Activated CD8-positive, alpha-beta memory T cell treated with anti-CD3 and anti-CD28 coated beads for 1 hour (primary cell): ENCODE measurements at places on chromosomes 13 and 19.

GRCh38 chr13:23086968-23087623 is 93.7 kb upstream of the SGCG start:
- DNase-seq, result no peak

- no peak for DNase-seq
These were observed 55.9 kb upstream of the SERP2 start for GRCh38 chr13:44317752-44318151.

DNA sequence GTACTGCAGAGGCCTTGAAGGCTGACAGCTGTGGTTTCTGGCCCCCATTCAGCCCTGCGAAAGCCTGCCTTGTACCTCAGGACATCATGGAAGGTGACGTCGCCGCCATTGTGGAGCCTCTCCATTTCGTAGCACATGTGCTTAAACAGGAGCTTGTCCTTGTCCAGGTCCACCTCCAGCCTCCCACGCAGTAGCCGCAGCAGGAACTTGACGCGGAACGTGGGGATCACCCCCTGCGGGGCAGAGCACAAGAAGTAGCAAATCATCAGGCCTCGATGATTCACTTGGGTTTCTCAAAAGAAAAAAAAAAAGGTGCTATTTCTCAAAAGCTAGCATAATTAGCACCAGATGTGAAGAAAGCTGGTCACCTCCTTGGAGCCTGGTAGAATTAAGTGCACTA is 351.0 kb downstream of the NALCN start:
- no peak for DNase-seq

- DNase-seq, result no peak
These were observed 153.9 kb downstream of the DACH1 start for GRCh38 chr13:71712988-71713653.

DNA sequence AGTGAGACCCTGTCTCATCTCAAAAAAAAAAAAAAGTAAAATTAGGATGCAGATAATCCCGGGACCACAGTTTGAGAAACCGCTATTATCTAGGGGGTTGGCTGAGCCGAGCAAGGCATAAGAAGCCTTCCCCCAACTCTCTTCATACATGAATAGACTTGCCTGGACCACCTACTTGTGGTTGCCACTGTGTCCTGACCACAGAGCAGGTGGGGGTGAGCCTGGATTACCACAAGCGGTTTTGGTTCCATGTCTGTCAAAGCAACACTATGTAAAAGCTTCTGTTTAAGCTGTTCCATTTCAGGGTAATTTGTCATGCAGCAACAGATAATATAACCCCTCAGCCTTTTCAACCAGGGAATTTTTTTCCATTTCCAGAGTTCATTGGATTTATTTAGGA is 3.3 kb upstream of the NAPA start:
- no peak for DNase-seq

DNA sequence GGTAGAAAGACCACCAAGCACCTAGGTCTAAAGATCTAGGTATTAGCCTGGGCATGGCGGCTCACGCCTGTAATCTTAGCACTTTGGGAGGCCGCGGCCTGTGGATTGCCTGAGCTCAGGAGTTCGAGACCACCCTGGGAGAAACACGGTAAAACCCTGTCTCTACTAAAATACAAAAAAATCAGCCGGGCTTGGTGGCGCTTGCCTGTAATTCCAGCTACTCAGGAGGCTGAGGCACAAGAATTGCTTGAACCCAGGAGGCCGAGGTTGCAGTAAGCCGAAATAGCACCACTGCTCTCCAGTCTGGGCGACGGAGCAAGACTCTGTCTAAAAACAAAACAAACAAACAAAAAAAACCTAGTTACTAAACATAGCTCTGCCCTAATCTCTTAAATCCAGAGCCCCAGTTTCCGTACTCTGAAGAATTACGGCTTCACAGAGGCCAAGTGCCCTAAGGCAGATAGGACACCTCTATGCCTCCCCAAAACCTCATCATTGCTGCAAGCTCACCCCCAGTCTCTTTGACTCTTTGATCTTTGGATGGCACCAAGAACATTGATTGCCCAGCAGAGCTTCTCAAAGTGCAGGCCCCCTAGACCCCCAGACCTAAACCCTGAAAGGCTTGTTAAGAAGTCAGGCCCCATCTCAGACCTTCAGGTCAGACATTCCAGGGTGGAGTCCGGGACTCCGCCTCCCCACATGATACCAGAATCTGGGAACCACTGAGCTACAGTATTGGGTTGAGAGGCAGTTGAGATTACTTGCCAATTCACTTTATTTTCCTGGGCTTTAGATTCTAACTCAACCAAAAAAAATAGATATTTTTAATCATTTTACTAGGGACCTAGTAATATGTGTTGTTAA is 2.8 kb downstream of the COL4A2 start:
- no peak for DNase-seq

DNA sequence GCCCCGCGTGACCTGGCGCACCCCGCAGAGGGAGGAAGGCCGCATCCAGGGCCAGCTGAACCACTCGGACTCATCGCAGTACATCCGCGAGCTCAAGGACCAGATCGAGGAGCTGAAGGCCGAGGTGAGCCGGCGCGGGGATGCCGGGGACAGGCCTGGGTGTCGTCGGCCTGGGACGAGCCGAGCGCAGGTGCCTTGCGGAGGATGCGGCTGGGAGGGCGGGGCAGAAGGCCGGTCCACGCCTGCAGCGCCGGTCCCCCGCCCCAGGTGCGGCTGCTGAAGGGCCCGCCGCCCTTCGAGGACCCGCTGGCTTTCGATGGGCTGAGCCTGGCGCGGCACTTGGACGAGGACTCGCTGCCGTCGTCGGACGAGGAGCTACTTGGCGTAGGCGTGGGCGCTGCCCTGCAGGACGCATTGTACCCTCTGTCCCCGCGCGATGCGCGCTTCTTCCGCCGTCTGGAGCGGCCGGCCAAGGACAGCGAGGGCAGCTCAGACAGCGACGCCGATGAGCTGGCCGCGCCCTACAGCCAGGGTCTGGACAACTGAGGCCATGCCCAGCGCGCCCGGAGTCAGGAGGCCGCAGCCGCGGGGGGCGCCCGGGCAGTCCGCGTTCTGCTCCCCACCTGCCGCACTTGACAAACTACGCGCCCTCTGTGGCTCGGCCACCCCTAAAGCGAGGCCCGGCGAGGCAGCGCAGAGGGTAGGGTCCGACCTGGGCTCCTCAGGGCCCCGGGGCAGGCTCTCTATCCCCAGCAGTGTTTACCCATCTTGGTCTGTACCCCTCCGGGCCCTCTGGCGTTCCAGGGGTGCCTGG is 10.8 kb downstream of the PRR36 start:
- DNase-seq, result no peak

GRCh38 chr13:99027661-99028425 is 50.0 kb upstream of the DOCK9 start:
- DNase-seq, result no peak

GRCh38 chr19:49497047-49497788 is 984 bp downstream of the RPS11 start:
- DNase-seq, result peak; percentile 57

- DNase-seq, result no peak
These were observed 11.2 kb downstream of the CCDC97 start for GRCh38 chr19:41321204-41321599.

- no peak for DNase-seq
These were observed 5.6 kb upstream of the CLDN10 start for GRCh38 chr13:95546919-95547318.

GRCh38 chr13:24276306-24276705 is 33.1 kb upstream of the C1QTNF9 start:
- DNase-seq, result no peak

- DNase-seq, result no peak
These were observed 182.1 kb downstream of the POSTN start for GRCh38 chr13:37416291-37417059.

GRCh38 chr13:81874681-81875661 is 1534.0 kb upstream of the SPRY2 start:
- DNase-seq, result no peak

DNA sequence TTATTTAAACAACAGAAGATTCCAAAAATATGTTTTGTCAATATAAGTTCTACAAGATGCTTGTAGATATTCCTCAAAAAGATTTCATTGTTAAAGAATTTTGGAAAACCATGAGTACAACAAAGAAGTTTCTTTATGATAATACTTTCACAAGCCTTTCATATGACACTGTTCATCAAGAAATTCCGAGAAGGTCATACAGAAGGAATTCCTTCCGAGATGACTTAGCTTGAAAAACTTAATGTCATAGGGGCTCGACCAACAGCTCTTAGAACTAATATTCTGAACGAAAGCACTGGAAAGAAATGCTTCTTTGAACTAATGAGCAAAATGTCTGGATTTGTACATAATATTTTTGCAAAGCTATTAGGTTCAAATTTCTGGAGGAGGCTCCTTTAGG is 403.4 kb downstream of the KLF5 start:
- DNase-seq, result no peak

DNA sequence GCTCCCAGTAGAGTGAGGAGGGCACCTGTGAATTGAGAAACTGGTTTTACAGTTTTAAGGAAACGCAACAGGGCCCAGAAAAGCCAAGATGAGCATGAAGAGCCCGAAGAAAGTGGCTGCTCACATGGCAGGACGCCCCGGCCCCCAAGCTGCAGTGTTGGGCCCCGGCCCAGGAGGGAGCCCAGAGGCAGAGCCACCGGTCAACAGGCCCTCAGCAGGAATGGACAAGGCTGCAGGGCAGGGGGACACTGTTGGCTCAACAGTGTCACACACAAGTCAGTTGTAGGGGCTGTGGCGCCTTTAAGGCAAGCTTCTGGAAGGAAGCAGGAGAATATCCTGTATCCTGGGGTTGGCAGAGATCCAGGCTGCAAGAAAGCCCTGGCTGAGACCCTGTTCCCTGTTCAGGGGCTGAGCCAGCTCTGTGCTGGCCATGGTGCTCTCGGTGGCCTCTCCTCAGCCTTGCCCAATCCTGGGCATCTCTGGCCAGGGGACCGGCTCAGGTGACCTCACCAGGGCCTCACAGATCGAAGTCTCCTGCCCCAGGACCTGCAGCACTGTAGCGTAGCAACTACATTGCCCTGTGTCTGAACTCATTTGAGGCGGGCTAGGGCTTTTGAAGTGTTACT is 28.0 kb downstream of the UPF1 start:
- DNase-seq, result no peak

DNA sequence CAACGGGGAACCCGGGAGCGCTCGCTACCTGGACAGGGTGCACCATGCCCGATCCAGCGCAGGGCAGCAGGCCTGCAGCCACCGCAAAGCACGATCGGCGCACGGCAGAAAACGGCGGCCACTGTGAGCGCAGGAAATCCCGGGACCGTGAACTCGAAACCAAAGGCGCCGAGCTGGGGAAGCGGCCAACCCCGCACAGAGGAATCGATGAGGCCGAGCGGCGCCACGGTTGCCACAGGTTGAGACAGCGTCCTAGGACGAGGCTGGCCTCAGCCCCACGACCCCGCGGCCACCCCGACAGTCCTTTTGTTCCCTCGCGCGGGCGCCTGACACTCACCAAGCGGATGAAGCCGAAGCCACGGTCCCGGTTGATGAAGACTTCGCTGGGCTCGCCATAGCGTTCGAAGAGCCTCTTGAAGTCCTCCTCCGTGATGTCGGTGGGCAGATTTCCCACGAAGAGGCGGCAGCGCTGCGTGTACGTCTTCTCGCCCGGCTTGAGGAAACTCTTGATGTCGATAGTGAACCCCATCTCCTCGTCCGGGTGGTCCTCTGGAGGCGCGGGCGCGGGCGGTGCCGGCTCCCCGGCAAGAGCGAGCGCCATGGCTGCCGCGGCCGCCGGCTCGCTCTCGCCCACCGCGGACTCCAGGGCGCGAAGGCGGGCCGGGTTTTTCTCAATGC is 557 bp downstream of the PSPC1 start:
- no peak for DNase-seq

- DNase-seq, result no peak
These were observed 3.8 kb downstream of the HSPBP1 start for GRCh38 chr19:55275851-55276719.

DNA sequence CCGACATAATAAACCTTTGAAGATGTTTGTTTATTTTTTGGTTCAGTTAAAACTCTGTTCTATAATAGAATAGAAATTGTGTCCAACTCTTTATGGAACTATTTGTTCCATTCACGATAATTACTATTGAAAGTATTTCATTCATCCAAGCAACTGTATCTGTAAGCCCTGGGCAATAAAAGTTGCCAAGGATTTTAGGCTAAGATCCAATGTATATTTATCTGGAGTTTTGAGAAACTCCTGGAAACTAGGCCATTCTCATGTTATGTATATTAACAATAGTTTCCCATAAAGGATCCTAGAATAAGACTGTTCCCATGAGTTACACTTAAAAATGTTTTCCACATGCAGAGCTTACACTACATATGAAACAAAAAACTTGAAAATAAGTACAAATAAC is 261.6 kb downstream of the SLITRK6 start:
- no peak for DNase-seq

DNA sequence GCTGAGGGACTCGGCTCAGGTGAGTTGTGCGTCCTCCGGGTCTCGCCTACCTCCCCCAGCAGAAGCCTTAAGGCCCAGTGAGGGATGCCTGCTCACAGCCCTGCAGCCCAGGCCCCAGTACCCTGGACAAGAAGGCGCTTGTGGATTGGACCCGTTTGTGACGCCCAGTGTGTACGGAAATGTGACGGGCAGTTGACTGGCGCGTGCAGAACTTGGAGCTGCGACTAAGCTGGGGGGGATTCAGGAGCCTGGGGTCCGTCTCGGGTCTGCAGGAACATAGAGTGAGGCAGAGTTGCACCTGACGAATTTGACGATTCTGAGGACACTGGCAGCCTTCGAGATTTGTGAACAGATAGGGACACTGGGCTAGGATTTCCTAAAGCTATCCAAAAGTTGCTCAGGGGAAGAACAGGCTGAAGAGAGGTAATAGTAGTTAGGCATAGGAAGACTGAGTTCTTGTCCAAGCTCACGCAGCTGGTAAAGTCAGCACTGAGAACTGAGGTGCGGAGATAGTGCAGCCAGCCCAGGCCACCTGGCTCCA is 519 bp downstream of the ZNF551 start:
- no peak for DNase-seq

DNA sequence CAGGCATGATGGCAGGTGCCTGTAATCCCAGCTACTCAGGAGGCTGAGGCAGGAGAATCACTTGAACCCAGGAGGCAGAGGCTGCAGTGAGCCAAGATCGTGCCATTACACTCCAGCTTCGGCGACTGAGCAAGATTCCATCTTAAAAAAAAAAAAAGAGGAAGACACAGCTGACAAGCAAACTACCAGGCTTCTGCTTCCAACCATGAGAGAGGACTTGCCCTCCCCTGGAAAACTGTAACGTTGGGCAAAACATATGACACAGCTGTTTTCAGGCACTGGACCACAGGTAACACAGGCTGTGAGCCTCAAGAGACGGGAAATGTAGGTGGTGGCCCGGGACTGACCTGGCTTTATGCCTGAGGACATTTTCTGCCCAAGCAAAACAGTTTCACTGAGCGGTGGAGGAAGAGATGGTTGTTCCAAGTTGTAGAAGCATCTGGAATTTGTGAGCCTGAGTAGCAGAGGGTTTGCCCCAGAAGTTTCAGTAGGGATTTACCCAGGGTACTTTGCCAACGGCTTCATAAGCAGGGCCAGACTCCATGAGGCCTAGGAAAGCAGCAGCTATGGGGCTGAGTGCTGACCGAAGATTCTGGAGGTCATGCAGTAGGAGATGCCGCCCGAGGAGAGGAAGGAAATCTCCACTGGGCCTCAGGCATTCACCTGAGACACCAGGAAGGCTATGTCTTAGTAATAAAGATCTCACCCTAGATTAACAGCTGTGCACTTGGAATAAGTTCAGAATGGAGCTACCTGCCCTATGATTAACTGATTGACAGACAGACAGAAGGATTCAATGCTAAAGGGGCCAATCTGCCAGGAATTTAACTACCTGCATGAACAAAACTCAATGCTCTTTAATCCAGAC is 88.0 kb downstream of the ABCC4 start:
- DNase-seq, result no peak
